NCI-H2081 (cell line): ENCODE measurements at places on chromosomes 3 and 15.

DNA sequence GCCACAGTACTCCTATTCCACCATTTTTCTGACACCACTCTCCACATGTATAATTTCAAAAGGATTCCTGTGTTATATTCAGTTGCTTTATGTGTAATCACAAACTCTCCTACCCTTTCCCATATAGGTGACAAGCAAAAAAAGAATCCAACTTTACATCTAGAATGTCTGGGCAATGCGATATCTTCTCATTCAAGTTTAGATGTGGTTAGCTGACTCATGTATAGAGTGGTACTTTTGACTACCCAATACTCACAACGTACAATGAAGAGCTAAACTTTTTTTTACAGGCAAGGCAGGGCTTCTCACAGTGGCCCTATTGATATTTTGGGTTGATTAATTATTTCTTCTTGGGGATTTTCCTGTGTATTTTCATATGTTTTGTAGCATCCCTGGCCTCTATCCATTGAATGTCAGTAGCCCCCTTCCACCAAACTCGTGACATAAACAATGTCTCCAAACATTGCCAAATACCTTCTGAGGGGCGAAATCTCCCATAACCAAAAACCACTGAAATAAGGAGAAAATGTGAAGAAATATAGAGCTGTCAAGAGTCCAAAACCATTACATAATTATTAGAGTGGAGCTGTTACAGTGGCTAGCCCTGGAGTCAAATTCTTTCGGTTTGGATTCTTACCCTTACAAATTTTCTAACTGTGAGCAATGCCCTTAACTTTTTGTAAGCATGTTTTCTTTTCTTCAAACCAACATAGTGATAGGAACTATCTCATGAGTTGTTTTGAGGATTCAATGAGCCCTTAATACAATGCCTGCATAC lies 342.6 kb downstream of the NSUN3 start:
- DNase-seq, result no peak

DNA sequence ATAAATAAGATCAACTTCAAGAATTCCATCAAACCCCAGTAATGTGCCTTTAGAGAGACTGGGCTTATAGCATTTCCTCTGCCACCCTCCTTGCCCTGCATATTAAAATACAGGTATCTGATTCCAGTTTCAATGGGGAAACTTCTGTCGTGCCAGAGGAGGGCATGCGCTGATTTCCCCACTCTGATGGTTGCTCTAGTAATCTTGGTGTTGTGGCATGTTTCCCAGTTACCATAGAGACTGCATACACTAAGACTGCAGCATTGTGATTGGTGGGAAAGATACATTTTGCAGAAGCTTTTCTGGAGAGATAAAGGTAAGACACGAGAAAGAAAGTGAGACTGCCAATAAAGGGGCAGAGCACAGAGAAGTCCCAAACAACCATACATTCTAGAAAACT lies 225.6 kb downstream of the TIGIT start:
- DNase-seq, result peak; percentile 12

GRCh38 chr3:15941958-15942357 lies 144.2 kb upstream of the ANKRD28 start:
- DNase-seq, result no peak

DNA sequence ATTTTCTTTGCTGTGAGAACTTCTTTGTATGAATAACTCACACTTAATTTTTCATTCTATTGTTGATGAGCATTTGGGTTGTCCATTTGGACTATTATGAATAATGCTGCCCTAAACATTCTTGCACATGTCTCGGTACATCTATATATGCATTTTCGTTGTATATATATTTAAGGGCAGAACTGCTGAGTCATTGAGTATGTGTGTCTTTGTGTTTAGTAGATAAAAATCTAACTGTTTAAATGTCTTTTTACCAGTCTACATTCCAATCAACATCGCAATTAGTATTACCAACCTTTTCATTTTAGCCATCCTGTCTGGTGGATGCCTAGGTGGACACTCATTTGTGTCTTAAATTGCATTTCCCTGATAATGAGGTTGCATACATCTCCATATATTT lies 144.4 kb downstream of the UACA start:
- DNase-seq, result no peak

DNA sequence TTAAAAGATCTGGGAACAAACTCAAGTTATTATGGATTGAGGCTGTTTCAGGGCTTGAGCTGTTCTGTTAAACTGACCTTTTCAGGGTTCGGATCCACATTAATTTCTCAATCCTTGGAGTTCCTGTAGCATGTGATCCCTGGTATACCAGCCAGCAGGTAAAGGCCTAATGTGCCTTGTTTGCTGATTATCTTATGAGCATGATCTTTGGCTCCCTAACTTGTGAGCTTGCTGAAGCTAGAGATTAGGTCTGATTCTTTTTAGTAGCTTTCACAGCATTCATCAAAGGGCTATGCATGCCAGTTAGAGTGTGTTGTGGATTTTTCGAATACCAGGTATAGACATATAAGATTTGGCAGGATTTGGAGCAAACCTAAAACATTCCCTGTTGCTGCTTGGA lies 10.3 kb downstream of the CORO2B start:
- DNase-seq, result no peak

DNA sequence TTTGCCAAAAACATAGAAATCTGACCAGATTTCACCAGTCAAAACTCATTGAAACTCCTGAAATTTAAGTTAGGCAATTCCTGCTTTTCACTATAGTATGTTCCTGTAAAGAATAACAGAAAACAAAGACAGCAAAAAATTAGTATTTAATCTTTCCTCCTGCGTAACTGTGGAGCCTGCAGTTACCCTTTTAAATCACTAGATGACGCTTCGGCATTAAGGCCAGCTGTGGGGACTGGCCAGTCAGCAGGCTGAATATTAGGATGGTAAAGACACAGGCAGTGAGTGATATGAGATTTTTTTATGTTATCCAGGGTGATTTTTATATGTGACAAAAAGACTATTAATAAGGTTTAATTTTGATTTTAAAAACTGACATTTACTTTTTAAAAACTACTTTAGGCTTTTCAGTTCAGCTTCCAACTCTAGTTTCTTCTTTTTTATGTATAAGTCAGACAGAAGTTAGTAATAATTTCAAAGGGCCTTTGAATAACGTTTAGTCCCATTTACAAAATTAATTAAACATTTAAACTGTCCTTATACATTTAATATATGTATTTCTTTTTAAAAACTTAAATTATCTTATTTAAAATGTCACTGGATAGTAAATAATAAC lies 165.1 kb downstream of the PPM1L start:
- peak; percentile 66 for DNase-seq
